ENCODE measurements at places on chromosomes 16 and 17. TPM values are rescaled to one million over a fixed set of nuclear protein-coding genes. Genes with fewer than 3 reads are reported as not detected.

VMP1 gene
- 121 TPM for total RNA-seq

ATP1B2 gene
- total RNA-seq, result 13.1 TPM

PITPNM3 gene
- total RNA-seq, result 11.7 TPM

IFI35 gene
- 9.8 TPM for total RNA-seq

PIRT gene
- not detected for total RNA-seq

PCYT2 gene
- 28.9 TPM for total RNA-seq

OR2C1 gene
- total RNA-seq, result 1.3 TPM

NPIPA1 gene
- 71.2 TPM for total RNA-seq

EVPLL gene
- total RNA-seq, result 1.9 TPM

BCAS3 gene
- total RNA-seq, result 70.8 TPM

UNC45B gene
- 32.2 TPM for total RNA-seq

KRT23 gene
- total RNA-seq, result 1.3 TPM

OR3A2 gene
- total RNA-seq, result 0.23 TPM

SEPTIN1 gene
- 0.41 TPM for total RNA-seq

DDX19B gene
- 22.3 TPM for total RNA-seq

AANAT gene
- 0.41 TPM for total RNA-seq

DRC7 gene
- total RNA-seq, result 1.8 TPM

Measured in metanephros (tissue), 2 donors.